ENCODE measurements at places on chromosomes 16 and 17. TPM values are rescaled to one million over a fixed set of nuclear protein-coding genes. Genes with fewer than 3 reads are reported as not detected.

- no peak for DNase-seq
These were observed 191.8 kb downstream of the MAP2K6 start for GRCh38 chr17:69606142-69606800.

The MSLN gene
- total RNA-seq = under 0.01 TPM

DNA sequence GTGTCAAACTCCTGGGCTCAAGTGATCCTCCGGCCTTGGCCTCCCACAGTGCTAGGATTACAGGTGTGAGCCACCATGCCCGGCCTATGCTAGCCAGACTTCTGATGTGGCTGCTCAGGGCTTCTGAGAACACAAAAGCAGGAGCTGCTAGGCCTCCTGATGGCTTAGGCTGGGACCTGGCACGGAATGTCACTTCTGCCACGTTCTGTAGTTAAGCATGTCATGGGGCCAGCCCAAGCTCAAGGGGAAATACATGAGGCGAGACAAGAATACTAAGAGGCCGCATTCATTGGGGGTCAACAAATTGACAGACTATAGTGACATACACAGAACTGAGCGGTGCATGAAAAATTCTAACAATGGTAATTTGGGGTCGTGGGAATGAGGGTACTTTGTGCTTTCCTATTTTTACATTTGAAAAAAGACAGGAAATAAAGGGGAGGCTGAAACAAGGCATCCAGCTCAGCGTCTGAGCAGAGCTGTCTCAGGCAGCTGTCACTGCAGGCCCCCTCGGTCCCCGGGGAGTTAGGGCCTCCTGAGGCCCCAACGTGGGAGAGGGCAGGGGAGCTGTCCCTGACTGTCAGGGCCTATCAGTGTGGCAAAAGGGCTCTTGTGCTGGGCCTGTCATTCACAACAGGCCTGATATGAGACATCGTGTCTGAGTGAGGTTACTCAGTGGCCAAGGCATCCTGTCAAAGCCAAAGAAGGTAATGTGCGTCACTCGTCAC lies 26.4 kb downstream of the CFAP20 start:
- no peak for DNase-seq

The GPR142 gene
- 1.3 TPM for total RNA-seq

DNA sequence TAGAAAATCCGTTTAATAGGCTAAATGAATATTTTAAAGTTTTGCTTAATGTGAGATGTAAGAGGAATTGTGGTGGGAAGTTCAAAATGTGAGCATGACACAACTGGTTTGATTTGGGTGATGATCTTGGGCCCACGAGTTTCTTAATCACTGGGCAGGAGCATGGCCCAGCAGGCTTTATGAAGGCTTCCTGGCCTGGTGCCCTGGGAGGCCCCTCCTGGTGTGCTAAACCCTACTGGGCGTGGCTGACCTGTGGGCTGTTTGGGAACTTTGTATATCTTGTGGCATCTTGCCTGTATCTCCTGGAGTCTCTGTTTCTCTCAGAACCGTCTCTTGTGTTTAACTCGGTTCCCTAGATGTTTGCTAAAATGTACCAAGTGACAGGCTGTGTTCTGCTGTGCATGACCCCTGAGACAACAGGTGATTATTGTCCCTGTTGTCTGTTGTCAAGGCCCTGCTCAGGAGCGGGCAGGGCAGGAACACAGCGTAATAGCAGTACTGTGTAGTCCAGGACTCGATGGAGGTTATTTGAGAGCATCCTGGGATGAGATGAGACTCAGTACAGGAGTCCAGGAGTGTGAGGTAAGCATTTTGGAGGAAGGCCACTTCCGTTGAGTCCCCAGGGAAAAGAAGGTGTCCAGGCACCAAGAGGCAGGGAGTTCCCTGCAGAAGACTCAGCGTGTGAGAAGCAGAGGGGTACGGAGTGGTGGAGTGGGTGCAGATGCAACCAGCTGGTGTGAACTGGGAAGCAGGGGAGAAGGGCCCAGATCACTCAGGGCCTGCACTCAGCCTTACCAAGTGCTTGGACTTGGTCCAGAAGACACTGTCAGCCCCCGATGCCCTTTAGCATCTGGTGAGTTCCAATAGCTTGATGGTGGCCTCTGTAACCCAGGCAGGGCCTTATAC lies 48.5 kb downstream of the B9D1 start:
- no peak for DNase-seq

Measured in hematopoietic multipotent progenitor cell (in vitro differentiated cells).